Skeletal muscle cell (primary cell): ENCODE measurements at places on chromosomes 1 and 21.

GRCh38 chr21:27803571-27803970, 836.7 kb upstream of the ADAMTS5 start:
- DNase-seq: no peak

- DNase-seq: no peak
These were observed 1.7 kb upstream of the ATP1A4 start for GRCh38 chr1:160149716-160150115.

- no peak for DNase-seq
These were observed 7.2 kb downstream of the LAD1 start for GRCh38 chr1:201391651-201392511.

GRCh38 chr1:45526135-45526644, 4.5 kb upstream of the PRDX1 start:
- DNase-seq: no peak

DNA sequence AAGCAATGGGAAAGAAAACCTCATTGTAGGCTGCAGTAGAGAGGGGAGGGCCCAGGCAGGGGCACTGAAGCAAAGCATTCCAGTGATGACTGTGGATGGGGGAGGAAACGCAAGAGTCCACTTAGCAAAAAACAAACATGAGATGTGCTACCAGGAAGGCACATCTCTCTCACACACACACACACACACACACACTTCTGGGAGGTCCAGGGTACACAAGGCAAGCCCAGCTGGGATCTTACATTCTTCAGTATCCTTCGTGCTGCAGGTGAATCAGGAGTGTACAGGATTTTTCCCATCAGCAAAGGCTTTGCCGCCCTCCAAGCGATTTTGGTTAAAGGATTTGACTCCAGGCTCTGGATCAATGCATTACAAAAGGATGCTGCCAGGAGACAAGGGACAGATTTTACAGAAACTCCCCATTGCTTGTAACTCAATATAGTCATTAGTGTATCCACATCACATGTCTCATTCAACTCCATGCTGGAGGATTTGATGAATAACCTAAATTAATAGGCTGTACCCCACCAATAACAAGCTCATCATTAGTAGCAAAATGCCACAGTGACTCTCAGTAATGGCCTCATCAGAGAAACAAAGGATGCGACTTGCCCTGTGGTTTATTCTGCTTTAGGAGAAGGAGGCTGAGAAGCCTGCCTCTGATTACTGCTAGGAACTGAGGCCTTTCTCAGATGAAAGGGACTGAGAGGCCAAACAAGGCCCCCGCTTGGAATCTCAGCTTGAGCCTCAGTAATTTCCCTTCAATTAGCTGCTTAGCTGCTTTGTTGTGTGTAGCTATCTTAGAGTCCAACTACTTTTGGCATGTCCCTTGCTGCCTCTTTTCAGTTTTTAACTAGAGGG, 41.6 kb downstream of the ABCA4 start:
- DNase-seq: no peak

DNA sequence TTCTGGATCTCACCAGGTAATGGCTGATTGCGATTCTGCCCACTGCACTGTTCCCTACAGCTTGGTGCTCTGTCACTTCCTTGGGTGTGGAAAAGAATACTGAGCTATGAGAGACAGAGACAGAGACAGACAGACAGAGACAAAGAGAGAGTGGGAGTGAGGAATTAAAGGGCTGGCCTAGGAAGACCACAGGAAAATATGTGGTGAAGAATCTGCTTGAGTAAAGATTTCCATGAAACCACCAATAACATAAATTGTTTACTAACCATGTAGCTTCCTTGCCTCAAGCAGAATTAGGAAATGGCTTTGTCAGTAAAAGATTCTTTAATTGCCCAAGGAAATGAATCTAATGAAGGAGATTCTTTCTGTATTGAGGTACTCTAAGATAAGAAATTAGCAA, 54.4 kb downstream of the MPZL1 start:
- DNase-seq: no peak

DNA sequence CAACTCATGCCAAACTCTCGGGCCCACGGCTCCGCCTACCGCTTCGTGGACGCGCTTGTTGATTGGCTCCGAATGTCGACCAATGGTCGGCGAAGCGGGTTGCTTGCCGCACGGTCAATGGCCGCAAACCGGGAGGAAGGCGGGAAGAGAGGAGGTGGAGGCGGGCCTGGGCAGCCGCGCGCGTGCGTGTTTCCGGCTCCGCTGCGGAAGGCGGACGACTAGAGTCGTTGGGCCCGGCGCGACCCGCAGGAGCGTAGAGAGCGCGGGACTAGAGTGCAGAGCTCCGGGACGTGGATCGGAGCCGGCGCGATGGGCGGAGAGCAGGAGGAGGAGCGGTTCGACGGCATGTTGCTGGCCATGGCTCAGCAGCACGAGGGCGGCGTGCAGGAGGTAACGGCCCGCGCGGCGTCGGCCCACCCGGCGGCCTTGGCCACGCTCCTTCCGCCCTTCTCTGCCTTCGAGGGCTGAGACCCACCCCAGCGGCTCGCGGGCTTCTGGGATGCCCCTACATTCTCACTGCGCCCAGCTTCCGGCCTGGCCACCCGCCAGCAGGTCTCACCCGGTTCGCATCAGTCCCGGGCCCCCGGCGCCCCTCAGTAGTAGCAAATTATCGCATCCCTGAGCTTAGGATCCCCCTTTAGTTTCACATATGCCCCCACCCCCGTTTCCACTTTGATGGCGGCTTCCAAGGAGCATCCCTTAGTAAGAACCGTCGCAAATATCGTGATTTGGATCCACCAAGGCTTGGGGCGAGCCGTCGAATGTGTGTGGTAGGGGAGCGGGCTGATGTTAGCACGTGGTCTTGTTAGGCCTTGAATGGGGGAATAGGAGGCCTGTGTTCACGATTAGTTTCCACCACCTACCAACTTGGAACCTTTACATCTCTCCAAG, at the start of gene NUDC:
NUDC (plus strand) TSS at position 204 of the 891 bp plus-strand sequence; CDS start at position 310, 106 bp downstream.
- DNase-seq: peak; percentile 87

DNA sequence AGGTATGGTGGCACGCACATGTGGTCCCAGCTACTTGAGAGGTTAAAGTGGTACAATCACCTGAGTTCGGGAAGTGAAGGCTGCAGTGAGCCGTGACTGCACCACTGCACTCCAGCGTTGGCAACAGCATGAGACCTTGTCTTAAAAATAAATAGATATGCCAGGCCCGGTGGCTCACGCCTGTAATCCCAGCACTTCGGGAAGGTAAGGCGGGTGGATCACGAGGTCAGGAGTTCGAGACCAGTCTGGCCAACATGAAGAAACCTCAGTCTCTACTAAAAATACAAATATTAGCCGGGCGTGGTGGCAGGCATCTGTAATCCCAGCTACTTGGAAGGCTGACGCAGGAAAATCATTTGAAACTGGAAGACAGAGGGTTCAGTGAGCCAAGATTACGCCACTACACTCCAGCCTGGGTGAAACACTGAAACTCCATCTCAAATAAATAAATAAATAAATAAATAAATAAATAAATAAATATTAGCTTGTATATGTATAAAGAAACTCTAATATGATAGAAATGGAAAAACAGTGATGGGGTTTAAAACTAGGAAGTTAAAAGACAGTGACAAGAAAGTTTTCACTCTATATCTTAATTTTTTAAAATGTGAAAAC, 18.8 kb downstream of the GATAD2B start:
- DNase-seq: no peak

DNA sequence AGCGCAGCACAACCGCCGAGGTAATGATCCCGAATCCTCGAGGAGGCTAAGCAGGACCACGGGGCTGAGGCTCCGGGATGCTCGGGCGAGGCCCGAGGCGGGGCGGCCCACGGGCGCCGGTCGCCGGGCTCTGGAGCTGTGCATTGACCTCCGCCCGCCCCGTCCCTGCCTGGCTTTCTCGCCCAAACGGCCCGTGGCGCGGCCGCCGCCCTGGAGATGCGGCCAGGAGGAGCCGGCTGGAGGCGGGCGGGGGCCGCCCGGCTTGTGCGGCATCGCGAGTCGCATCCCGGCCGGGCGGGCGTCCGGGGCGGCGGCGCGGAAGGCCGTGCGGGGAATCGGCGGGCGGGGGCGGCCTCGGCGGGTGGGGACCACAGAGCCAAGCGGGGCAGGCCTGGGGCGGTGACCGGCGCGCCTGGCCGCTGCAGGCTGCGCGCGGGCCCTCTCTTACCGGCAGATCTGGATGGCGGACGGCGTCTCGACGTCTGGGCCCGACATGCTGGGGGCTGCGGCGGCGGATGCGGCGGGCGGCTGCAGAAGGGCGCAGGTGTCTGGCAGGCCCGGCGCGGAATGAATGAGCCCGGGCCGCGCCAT, 663 bp downstream of the ACOT7 start:
- no peak for DNase-seq

DNA sequence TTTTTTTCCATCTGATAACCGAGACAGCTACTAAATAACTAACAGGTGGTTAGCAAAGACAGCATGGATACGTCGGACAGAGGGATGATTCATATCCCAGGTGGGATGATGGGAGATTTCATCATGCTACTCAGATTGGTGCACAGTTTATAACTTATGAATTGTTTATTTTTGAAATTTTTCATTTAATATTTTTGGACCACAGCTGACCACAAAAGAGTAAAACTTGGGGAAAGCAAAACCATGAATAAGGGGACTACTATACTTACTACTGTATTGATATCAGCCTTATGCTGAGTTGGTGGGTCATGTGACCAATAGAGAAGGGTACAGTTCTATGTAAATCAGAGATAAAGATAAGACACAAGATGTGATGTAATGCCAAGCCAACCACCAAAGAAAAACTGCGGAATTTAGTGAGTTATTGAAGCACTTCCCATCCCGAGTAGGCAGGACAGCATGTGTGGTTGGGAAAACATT, 248.1 kb upstream of the C1orf105 start:
- no peak for DNase-seq

GRCh38 chr1:157230500-157230899, 92.3 kb upstream of the ETV3 start:
- DNase-seq: no peak

- peak; percentile 71 for DNase-seq
These were observed 40.6 kb downstream of the AKNAD1 start for GRCh38 chr1:108816049-108816893.

DNA sequence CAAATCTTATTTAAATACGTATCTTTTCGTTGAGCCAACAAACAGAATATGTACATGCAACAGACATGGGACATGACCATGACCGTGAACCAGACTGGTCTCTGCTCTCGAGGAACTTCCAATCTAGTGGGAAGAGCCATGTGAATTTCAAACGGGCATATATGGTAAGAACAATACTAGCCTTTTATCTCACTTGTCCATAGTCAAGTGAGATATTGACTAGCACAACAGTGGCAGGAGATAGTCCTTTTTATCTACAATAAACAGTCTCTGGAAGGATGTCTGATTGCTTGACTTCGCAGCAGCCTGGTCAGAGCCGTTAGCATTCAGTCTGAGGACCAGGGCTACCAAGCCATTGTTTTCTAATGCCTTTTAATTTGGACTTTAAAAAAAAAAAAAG, 12.6 kb upstream of the PLA2G2C start:
- DNase-seq: no peak

DNA sequence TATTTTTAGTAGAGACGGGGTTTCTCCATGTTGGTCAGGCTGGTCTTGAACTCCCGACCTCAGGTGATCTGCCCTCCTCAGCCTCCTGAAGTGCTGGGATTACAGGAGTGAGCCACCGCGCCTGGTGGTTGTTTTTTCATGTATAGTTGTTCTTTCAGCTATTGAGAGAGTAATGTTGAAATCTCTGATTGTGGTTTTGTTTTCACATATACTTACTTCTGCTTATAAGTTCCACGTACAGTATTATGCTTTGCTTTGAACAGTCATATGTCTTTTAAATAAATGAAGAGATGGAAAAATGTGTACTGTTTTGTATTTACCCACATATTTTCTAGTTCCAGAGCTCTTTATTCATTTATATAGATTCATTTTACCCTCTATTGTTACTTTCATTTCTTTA, 44.5 kb downstream of the MARK1 start:
- DNase-seq: no peak

GRCh38 chr1:231786126-231786525, 159.5 kb downstream of the DISC1 start:
- DNase-seq: no peak

GRCh38 chr1:247180581-247180980, 8.8 kb upstream of the ZNF124 start:
- no peak for DNase-seq

DNA sequence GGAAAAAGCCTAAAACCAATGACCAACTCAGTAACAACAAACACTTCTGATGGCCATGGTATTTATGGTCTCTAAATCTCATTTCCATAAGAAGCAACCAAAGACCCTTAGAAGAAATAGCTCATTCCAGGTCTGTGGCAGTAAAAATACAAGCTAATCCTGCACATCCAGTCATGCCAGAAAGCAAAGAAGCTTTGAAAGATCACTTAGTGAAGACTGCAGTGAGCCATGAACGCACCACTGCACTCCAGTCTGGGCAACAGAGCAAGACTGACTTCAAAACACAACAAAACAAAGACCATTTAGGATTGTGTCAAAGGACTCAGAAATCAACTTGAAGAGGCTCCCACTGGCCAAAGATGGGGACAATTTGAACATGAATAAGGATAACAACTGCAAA, 18.4 kb upstream of the ELK4 start:
- DNase-seq: no peak

DNA sequence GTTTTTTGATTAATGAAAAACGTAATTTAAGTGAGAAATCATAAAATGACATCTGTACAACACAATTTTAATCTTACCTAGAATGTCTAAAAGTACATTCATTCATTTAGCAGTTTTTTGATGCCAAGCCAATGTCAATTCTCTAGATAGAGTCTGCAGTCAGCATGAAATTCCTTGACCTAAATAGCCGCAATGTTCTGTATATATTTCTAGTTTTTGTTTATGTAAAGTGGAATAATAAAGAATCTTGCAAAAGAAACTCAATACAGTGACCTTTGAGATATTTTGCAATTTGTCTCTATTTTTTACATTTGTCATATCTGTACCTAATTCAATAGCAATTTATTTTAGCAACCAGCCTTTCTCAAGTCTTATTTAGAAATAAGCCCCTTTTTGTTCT, 176.0 kb downstream of the ATP6V1G3 start:
- no peak for DNase-seq

DNA sequence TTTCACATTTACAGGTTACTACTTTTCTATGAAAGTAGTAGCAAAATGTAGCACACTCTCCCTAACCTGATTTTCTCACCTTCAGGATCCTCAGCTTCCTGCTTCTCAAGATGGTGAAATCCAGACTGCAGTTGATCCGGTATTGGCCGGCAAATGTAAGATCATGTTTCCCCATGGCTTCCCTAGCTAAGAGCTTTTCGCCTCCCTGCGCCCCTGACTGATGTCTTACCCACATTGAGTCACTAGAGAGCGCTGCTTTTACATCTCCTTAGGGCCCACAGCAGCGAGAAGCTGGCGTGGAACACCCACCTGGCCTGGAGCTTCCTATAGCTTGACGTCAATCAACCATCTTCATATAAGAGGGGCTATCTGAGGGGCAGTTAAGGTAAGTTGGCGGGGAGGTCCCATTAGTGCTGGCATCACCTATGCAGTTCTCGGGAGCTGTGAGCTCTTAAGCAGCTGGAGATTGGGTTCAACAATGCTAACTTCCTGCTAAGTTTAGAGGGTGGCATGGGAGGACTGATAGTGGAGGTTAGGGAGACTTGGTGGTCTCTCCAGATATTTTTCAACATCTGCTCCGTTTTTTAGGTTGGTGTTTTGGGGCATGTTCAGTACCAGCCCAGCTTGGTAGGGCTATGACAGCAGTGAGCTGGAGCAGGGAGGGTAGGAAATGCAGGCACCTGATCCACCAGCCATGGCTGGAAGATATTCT, 5.5 kb downstream of the PTPN7 start:
- peak; percentile 41 for DNase-seq

GRCh38 chr1:30912224-30912623, 3.7 kb upstream of the SDC3 start:
- DNase-seq: no peak
